ENCODE measurements at places on chromosomes 1 and 21.

DNA sequence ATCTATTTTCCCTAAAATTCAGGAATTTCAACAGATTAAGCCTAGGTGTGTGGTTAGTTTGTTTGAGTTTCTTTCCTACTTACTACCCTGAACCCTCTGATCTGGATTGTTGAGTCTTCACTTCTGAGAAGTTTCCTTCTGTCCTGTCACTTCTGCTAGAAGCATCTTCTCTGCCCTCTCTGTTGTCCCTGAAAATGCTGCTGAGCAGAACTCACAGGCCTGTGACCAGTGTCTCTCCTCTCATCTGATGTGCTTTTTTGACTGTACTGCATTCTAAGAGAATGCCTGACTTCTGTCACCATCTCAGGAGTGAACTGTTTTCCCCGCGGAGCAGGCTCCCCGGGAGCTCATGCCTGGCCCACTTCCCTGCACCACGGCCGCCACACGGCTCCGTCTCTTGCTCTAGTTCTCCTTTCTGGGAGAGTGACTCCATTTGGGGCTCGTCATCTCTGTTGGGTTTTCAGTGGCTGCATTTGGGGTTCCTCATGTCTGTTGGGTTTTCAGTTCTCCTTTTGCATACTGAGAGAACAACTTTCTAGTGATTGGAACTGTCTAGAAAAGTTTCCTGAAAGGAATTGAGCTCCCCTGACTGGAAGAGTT is 77.9 kb downstream of the POFUT2 start:
- DNase-seq: no peak

- no peak for DNase-seq
These were observed 56.4 kb upstream of the RGS7 start for GRCh38 chr1:241413386-241413785.

DNA sequence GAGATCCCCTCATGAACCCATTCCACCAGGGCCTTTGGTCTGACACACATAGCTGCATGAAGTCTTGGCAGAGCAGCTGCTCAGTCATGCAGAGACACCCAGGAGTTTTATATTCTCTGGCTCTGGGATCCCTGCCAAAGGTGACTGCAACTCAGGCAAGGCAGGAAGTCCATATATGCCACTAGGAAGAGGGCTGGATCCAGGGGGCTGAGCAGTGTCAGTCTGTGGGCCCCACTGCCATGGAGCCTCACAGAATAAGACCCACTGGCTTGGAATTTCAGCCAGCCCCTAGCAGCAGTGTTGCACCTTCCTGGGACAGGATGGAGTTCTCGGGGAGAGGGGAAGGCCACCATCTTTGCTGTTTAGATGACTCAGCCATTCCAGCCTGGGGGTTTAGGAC is 199.7 kb downstream of the TBX15 start:
- no peak for DNase-seq

GRCh38 chr1:10626131-10626731 is 151.5 kb downstream of the PEX14 start:
- DNase-seq: no peak

GRCh38 chr21:43797925-43798715 is 8.7 kb downstream of the RRP1 start:
- no peak for DNase-seq

DNA sequence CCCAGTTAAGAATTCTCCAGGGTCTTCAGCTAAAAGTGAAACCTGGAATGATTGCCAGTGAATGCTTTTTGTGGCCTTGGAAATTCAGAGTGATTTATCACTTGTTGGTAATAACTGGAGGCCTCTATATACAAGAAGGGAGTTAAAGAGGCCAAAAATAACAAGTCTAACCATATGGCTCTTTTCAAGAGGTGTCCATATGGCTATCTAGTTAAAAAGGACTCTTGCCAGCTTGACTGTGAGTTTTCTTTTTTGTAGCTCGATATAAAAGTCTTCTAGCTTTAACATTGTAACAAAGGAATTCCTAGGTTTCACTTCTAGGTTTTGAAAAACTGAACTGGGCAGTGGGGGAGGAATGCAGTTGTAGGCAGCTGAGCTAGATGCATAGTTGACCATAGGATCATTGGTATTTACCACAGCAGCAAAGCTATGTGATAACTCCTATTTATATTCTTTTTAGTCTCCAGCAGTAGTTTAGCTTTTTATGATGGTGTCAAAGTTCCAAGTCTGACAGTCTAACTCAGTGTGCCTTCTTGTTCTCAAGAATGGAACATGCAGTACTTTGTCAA is 44.4 kb downstream of the CACHD1 start:
- DNase-seq: no peak

- DNase-seq: no peak
These were observed 60.4 kb upstream of the PSEN2 start for GRCh38 chr1:226809785-226810571.

DNA sequence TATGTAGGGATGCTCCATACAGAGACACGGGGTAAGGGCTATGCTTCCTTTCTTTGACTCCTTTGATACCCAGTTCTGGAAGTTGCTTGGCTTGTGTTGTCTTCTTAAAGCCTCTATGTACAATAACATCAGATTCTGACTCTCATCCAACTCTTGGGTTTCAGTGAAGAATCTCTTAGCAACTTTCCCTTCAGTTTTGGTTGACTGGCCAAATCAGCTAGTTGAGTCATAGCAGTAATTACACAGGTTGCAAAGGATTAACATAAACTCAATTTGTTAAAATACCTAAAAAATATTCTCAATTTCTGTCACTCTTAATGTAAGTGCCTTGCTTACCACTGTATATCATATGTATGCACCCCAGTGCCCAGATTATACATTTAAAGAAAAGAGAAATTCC is 9.2 kb downstream of the CD1E start:
- no peak for DNase-seq

DNA sequence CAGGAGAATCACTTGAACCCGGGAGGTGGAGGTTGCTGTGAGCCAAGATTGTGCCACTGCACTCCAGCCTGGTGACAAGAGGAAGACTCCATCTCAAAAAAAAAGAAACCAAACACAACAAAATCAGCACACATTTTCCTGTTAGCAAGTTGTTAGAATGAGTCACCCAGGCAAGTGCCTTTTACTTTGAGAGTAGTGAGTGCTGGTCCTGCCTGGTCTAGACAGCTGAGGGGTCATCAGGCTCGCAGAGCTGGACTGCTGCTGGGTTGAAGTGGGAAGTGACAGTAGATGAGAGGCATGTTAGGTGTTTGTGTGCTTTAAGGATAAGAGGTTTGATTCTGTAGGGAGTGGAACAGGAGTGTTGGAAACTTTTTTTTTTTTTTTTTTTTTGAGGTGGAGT is 31.9 kb downstream of the GNPAT start:
- no peak for DNase-seq

- no peak for DNase-seq
These were observed 49.3 kb upstream of the RABGAP1L start for GRCh38 chr1:174110053-174110452.

GRCh38 chr21:46088189-46088588 is 9.7 kb upstream of the COL6A2 start:
- DNase-seq: no peak

DNA sequence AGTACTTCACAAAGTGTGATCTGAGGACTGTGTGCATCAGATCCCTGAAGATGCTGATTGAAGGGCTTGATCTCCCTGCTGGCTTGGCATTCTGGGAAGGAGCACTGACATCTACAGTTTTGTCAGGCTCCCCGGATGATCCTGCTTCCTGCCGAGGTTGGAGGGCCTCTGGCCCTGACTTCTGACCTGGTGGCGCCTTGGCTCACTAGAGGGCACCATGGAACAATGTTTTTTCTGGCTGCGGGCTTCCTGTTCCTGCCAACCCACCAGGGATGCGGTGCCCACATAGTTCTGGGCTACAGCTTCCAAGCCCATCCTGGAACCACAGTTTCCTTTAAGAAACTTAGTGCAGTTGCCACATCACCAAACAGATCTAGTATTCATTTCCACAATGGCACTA is 38.8 kb upstream of the RASAL2 start:
- DNase-seq: no peak

- no peak for DNase-seq
These were observed 4.5 kb downstream of the CYP4A11 start for GRCh38 chr1:46936788-46937187.

GRCh38 chr1:87236585-87236984 is 92.1 kb upstream of the LMO4 start:
- DNase-seq: no peak

- no peak for DNase-seq
These were observed 44.6 kb downstream of the MAN1C1 start for GRCh38 chr1:25661043-25661815.

GRCh38 chr1:231778009-231778719 is 151.6 kb downstream of the DISC1 start:
- no peak for DNase-seq

GRCh38 chr1:205066141-205066818 is 18.0 kb downstream of the TMEM81 start:
- DNase-seq: no peak

DNA sequence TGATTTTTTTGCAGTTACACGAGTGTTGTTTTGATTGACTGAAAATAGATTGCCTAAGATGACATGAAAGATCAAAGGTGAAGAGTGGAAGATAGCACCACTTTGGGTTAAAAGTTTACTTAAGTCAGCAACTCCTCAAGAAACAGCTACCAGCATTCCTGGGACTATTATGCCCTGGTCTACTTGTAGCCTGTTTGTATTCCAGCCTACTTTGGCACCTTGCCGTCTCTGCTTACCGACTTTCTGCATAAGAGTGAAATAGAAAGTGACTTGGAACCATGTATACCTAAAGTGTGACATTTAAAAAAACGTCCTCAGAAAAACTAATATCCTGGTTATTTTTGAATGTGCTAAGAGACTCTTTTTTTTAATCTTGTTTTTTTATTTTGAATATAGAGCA is 631.5 kb upstream of the PTBP2 start:
- DNase-seq: no peak

DNA sequence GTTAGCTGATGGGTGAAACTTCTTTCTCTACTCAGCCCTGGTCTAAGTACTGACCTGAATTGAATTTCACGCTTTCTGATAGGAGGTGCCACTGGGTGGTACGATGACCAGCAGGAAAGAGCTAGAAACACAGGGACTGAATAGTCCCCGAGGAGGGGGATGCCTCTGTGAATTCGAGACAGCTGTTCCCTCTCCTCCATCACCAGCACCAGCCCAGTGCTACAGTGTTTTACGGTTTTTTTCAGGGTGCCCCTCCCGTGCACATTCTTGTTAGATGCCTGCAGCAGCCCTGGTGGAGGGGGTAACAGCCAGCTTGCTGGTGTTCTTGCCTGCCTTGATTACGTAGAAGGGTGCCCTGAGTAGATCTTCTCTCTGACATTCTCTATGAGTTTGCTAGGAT is 7.1 kb downstream of the HUNK start:
- no peak for DNase-seq

- no peak for DNase-seq
These were observed 602 bp upstream of the RIMKLA start for GRCh38 chr1:42379794-42380585.

- no peak for DNase-seq
These were observed 50.5 kb upstream of the PRRC2C start for GRCh38 chr1:171434717-171435346.

DNA sequence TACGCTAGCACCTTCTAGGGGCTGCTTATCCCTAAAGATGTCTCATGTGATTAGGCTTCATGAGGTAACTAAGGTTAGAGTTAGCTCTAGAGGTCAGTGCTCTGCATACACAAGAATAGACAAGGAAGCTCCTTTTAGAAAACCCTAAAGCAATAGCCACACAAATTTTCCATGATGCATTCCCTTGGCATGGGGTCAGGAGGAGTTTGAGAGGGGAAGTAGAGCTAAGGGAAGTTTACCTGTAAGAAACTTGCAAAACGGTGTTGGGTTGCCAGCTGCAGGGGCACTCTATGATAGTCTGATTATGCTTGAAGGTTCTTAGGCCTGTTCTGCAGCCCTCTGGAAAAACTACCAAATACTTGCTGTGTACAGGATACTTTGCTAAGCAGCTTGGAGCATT is 39.0 kb upstream of the A3GALT2 start:
- no peak for DNase-seq

- no peak for DNase-seq
These were observed 64.0 kb downstream of the CHD5 start for GRCh38 chr1:6116137-6116536.

DNA sequence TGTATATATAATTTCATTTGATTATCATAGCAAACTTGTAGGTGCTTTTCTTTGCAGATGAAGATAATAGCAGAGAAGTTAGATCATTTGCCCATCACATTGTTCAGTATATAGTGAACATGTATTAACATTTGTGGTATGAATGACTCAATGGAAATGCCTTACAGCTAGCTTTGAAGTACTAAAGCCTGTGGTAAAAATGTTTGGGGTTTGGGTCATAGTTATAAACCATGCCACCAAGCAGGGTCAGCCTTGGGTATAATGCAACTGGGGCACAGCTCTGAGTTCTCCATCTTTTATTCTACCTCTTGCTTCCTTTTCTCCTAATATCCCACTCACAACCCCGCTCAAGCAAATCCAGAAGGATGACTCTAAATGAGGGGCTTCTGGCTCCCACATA is 141.6 kb downstream of the KCNT2 start:
- DNase-seq: no peak

DNA sequence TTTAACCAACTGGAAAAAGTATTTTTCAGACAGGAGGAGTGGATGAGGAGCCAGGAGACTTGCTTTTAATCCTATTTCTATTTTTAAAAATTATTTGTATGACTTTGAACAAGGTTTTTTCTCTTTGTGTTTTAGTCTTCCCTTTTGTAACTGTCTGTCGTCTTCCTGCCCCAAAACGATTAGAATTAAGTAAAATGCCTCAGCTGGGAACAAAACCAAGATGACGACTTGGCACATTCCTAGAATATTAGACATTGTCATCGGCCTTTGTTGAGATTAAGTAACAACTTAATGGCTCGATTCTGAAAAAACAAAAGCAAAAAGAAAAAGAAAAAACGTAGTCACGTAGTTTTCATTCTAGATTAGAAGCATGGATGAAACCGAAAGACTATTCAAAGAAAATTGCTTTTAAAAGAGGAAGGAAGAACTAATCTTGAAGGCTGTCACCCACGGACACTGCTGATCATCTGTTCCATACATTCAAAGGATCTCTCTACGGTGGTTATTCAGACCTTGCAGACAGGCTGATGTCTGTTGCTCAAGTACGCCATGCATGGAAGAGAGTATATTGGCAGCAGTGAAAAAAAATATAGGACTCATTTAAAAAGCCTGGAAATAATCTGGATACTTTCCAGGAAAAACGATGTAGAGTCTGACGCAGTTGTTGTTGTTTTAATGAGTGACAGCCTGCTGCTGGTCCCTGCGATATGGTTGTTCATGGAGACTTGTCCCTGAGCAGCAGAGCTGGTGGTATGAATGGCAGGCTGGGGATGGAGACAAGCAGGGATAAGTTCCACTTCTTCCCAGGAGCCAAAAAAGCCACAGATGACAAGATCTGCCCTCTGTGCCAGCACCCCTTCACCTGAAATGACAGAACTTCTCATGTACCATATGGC is 16.8 kb downstream of the GNG4 start:
- DNase-seq: no peak
